ENCODE measurements at places on chromosomes 1 and 21.

DNA sequence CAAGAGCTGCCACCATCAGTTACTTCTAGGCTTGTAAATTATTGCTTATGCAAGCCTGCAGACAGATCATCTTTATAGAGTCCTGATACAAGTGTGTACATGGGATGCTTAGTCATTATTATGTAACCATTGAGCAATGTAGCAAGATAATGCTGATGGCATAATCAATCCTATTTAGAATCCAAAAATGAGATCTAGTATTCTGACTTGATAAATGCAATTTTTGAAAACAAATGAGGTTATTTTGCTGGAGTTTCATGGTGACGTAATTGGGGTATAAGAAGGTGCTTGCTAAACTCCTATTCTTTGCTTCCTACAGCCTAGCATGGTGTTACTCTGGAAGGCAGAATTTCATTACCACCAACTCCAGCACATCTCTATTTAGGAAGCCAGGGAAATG is 801.7 kb upstream of the PRMT6 start:
- DNase-seq, result no peak

- DNase-seq, result peak; percentile 33
Measured at GRCh38 chr1:229227298-229227919, 43.5 kb upstream of the RAB4A start.

GRCh38 chr1:194295685-194296084 is 1109.3 kb upstream of the B3GALT2 start:
- DNase-seq, result no peak

GRCh38 chr1:55774446-55774845 is 559.3 kb upstream of the USP24 start:
- DNase-seq, result no peak

DNA sequence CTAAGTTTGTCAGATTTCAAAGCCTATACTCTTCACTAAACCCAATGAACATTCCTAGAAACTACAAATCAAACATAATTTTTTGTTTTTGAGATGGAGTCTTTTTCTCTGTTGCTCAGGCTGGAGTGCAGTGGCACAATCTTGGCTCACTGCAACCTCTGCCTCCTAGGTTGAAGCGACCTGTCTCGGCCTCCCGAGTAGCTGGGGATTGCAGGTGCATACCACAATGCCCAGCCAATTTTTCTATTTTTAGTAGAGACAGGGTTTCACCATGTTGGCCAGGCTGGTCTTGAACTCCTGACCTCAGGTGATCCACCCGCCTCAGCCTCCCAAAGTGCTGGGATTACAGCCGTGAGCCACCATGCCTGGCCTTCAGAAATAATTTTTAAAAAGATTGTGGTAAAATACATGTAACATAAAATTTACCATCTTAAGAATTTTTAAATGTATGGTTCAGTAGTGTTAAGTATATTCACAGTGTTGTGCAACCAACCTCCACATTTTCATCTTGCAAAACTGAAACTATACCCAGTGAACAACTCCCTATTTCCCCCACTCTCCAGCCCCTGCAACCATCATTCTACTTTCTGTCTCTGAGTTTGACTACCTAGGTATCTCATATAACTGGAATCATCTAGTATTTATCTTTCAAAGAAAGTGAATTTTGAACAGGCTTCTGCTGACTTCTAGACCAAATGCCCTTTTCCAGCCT is 2.7 kb upstream of the CFAP141 start:
- no peak for DNase-seq

- no peak for DNase-seq
Measured at GRCh38 chr1:235942979-235943575, 76.4 kb upstream of the LYST start.

- DNase-seq, result no peak
Measured at GRCh38 chr1:157113631-157114030, 14.0 kb upstream of the ETV3L start.

GRCh38 chr1:79373481-79374125 is 367.1 kb upstream of the ADGRL4 start:
- no peak for DNase-seq

DNA sequence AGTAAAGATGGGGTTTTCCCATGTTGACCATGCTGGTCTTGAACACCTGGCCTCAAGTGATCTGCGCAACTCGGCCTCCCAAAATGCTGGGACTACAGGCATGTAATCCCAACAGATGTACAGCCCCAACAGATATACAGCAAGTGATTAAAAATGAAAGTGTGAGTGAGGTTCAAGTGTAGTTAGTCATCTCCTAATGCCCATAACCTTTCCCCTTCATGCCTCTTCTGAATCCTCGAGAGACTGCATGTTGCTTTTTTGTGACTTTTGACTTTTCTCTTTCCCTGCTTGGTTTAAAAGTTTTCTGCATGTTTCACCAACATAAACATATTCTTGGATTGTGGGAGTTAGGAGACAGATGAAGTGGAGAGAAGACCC is 31.2 kb downstream of the KCNK2 start:
- DNase-seq, result no peak

DNA sequence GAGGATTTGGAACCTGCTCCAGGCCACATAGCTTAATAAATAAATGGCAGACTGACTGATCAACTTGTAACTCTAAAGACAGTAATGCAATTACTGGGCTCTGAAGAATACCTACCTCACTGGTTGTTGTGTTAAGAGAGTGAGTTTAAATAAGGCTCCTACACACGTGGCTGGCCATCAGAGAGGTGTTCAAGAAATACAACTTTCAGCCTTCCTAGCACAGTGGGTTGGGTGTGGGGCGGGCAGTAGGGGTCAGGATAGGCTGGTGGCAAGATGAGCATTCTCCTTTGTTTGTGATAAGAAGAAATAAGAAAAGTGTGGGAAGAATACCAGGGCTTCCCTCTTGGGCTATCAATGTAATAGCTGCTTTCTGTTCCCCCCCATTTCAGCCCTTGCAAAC is 151.3 kb downstream of the DAB1 start:
- DNase-seq, result no peak

- no peak for DNase-seq
Measured at GRCh38 chr1:25106976-25107642, 125.2 kb downstream of the SYF2 start.

GRCh38 chr21:37886726-37887299 is 29.4 kb downstream of the KCNJ6 start:
- DNase-seq, result no peak

DNA sequence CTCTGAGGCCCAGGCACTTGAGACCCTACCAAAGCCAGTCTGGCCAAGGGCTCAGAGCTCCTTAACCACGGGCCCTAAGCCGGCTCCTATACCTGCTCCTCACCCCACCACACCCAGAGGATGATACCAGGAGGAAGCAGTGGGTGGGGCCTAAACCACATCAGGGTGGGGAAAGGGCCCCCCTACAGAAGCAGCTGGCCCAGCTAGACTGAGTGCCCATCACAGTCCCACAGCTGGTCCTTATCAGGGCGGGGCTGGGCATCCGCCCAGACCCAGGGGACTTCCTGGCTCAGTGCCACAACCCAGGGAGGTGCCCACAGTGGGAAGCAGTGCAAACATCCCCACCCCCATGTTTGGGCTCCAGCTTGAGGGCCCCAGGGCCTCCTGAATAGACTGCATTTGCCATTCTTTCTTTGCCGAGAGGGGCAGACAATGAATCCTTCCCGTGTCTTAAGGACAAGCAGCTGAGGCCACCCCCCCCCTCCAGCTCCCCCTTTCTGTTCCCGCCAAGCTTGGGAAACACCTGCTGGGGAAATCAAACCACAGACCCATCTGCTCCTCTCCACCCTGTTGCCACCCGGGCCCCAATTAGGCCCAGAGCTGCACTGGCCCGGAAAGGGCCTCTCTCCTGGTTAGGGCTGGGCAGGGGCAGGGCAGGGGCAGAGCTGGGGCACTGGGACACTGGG is 6.2 kb downstream of the E2F2 start:
- DNase-seq, result peak; percentile 42

DNA sequence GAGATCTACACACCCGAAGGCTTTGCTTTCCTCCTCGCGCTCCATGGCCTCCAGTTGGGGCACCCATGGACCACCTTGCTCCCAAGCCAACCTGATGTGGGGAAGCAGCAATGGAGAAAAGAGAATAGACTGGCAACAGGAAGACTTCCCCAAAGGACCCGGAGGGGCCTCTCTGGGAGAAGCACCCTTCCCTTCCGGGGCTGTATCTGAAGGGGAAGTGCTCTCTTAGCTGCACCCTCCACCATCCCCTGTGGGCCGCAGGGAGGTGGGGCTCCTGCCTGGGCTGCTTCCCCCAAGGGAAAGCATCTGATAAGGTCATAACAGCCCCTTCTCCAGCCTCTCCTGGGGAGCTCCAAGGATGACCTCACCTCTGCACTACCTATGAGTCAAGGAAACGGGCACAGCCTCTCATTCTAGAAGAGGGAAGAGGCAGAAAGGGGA is 100.2 kb downstream of the RIPK4 start:
- DNase-seq, result no peak

GRCh38 chr1:239389703-239390102 is 3.3 kb downstream of the CHRM3 start:
- no peak for DNase-seq

- DNase-seq, result no peak
Measured at GRCh38 chr1:76293831-76294230, 219.3 kb downstream of the ST6GALNAC3 start.

GRCh38 chr1:55463814-55464475 is 248.8 kb upstream of the USP24 start:
- DNase-seq, result no peak

DNA sequence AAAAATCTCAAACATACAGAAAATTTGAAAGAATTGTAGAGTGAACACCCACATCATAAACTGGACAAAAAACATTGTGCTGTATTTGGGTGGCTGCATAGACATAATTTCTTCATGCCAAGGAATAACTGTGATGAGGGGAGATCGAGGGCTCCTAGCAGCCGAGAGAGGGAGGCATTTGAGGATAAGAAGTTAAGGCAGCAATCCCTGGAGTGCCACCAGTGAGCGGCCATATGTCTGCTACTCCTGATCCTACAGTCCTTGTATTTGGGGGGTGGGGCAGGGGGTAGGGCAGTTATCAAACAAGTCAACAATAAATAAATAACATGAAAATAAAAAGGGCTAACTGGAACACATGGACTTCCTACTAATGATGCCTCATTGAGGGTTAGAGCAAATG is 54.5 kb downstream of the ATP5PO start:
- no peak for DNase-seq

- DNase-seq, result no peak
Measured at GRCh38 chr1:220182656-220183055, 88.7 kb downstream of the IARS2 start.

GRCh38 chr1:201096977-201097856 is 15.0 kb downstream of the CACNA1S start:
- DNase-seq, result no peak

GRCh38 chr1:115828101-115829022 is 12.6 kb downstream of the NHLH2 start:
- DNase-seq, result no peak

DNA sequence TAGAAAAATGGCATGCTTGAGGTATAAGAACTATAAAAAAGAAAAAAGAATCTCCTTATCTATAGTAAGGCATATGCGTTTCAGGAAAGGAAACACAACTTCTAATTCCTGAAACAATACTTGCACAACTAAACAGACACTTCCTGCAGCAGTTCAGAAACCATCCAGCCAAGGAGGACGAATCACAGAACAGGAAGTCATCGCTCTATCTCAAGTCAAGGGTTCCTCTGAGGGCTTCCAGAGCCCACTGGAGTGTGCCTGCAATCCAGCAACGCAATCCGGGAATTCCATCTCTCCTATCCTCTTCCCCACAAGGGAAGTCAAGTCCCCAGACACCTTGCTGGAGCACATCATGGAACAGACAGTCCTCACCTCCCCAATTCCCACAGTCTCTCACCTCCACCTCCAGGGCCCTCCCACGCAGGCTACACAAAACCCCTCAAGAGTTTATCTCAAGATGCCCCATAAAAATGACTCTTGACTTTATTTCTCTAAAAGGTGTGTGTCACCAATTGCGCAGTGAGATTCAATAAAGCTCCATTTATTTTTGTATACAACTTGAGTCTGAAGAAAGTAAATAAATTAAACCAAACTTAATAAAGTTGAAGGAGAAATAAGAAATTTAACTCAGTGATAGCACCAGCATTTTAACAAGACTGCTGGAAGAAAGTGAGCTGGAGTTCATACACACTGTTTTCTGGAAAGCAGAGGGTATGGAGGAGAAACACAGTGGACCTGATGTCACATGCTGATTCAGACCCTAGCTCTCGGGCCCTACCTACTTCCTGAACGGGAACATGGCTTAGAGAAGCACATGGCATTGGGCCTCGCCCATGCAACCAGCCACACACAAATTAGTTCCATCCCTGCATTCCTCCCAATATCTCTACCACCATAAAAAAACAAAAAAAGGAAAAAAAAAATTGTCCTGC is 39.9 kb downstream of the SIPA1L2 start:
- DNase-seq, result no peak

Measured in NCI-H1417 treated with DMSO at 0.1 percent for 48 hours (cell line).